GM23248 (cell line): ENCODE measurements at places on chromosomes 12 and 14. TPM values are rescaled to one million over a fixed set of nuclear protein-coding genes. Genes with fewer than 3 reads are reported as not detected.

Gene GPN3
- total RNA-seq = 18.4 and 33.4 TPM in 2 replicates

Gene TMPRSS12
- not detected in 2 replicates for total RNA-seq

Gene IGFBP6
- 1,132 and 1,614 TPM in 2 replicates for total RNA-seq

Gene MFAP5
- 344 and 390 TPM in 2 replicates for total RNA-seq

Gene OTUB2
- 1.0 and 1.9 TPM in 2 replicates for total RNA-seq
